ENCODE measurements at places on chromosomes 4 and X. TPM values are rescaled to one million over a fixed set of nuclear protein-coding genes. Genes with fewer than 3 reads are reported as not detected.

The IGBP1 gene
- total RNA-seq, result 38.2 TPM

The CC2D2A gene
- total RNA-seq, result 14.0 TPM

The CHRDL1 gene
- 3.3 TPM for total RNA-seq

DNA sequence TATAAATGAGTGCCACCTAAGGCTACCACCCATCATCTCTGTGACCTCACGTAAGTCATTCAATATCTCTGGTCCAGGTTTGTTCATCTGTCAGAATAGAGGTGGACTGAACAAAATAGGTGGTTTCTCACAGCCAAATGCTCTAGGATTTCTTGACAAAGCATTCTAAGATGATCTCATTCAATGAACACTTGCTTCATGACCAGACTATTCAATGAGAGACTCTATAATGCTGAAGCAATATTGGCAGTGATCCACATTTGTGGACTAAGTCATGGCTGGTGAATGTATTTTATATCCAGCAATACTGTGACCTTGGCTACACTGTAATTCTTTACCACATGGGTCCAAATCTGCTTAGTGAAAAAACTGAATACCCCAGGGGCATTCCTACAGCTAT lies 37.9 kb downstream of the LDB2 start:
- DNase-seq, result peak; percentile 96

- no peak for DNase-seq
Measured at GRCh38 chr4:185504098-185505047, 30.9 kb downstream of the PDLIM3 start.

GRCh38 chr4:4746444-4746843 lies 113.0 kb upstream of the MSX1 start:
- DNase-seq, result no peak

The IL13RA2 gene
- total RNA-seq, result not detected

DNA sequence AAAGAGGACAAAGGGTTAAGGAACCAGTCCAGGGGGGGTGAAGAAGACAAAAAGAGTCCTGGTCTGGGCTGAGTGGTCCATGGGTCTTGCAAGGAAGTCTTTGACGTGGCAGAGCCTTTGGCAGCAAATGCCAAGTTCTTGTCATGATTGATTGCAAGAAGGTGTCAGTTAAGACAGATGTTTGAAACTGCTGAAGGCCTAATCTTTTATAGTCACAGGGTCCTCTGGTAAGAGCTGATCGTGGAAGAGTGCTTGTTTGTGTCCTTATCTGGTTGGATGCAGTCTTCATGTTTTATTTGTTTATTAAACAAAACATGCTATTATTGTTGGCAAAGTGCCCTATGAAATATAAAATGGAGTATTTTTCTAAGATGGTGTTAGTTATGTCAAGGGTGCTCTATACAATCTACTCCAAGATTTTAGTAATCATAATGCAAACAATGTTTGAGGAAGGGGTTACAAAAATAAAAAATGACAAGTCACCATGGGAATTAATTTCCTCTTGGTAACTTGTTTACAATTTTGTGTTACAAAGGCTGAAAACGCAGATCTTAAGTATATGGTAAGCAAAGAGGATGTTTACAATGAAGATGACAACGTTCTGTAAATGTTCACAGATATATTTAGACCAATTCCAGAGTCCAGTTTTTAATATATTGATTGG lies 85.9 kb downstream of the MAGED4 start:
- no peak for DNase-seq

The LDB2 gene
- 4.9 TPM for total RNA-seq

DNA sequence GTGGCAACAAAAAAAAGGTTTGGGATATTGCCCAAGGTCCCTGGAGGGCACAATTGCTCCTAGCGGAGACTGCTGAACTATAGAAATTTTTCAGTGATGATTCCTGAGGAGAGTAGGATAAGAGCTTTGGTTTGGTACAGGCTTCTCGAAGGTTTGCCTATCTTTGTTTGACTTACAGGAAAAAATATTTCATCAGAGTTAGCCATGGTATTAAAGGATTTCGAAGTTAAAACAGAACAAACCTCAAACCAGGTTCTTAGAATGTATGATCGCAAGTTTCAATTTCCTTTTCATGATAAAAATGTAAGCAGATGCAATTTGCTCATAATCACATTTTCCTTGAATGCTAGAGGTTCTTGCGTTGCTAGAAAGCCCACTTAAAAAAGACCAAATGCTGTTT lies 1.7 kb downstream of the EGFL6 start:
- DNase-seq, result no peak

The PRRG3 gene
- 0.17 TPM for total RNA-seq

The TBC1D9 gene
- total RNA-seq, result 31.6 TPM

- no peak for DNase-seq
Measured at GRCh38 chr4:90002441-90003062, 107.9 kb downstream of the MMRN1 start.

GRCh38 chrX:40082447-40083119 lies 15.2 kb downstream of the BCOR start:
- no peak for DNase-seq

The TAF7L gene
- 0.27 TPM for total RNA-seq

GRCh38 chrX:86195343-86195742 lies 47.1 kb downstream of the DACH2 start:
- DNase-seq, result no peak

- DNase-seq, result no peak
Measured at GRCh38 chr4:176790398-176790797, 2.3 kb downstream of the VEGFC start.

The MAMLD1 gene
- total RNA-seq, result 6.6 TPM

- no peak for DNase-seq
Measured at GRCh38 chr4:186569533-186570192, 14.3 kb upstream of the MTNR1A start.

- DNase-seq, result peak; percentile 36
Measured at GRCh38 chr4:106569146-106570031, 200.8 kb upstream of the GIMD1 start.

- peak; percentile 68 for DNase-seq
Measured at GRCh38 chr4:145315811-145316225, 135.4 kb upstream of the OTUD4 start.

GRCh38 chr4:87363552-87363951 lies 27.4 kb downstream of the HSD17B11 start:
- no peak for DNase-seq

The KIAA1210 gene
- total RNA-seq, result not detected

- DNase-seq, result no peak
Measured at GRCh38 chr4:78532046-78532445, 19.5 kb upstream of the ANXA3 start.

DNA sequence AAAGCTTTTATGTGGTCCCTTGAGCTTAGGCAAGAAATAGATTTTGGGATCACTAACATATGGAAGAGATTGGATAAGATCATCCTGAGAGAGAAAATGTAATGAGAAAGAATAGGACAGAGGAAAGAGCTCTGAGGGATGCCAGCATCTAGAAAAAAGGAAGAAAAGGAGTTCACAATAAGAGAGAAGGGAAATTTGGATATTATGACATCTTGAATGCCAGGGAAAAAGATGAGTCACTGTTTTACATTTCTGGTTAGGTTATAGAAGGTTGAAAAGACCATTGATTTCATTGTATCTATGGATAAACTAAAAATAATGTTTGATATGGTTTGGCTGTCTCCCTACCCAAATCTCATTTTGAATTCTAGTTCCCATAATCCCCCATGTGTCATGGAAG lies 208.5 kb downstream of the MAD2L1 start:
- DNase-seq, result no peak

- DNase-seq, result no peak
Measured at GRCh38 chr4:127896528-127896927, 15.8 kb downstream of the PLK4 start.

DNA sequence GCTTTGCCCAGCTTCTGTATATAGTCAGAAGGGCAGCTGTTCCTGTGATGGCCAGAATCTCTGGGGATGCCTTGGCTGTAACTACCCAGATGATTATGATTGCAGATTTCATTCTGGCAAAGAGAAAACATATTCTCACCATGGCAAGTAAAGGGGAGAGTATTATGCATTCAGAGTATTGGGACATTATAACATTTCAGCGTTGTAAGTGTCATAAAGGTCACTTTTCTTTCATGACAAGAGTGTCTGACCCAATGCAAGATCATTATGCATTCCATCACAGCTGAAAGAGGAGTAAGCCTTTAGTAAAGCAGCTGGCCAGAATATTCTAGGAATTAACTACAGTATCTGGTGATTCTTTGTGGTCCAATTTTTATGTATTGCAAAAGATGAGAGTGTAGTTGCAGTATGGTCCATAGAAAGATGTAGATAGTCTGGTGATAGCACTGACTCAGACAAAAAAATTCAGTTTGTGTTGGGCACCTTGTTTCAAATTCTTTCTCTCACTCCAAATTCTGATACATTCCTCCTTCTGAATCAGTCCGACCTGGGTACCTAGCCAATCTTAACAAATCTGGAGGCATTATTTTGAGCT lies 2366.3 kb downstream of the PCDH7 start:
- DNase-seq, result peak; percentile 34

DNA sequence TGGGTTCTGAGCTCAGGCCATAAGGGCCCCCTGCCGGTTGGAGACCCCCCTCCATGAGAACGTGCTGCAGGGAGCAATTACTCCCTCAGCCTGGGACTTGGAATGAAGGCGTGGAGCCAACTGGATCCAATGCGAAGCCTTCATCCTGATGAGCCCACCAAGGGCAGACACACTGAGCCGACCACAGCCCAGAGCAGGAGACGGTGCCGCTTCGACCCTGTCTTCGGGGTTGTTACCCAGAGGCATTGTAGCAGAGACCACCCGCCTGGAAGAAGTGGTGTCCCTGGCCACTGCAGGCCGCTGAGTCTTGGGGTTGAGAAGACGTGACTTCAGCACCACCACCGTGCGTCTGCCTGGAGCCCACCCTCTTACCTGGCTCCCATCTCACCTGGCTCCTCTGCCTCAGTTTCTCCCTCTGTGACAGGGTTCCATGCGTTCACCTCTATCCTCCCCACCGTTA lies 7.0 kb upstream of the NKX1-1 start:
- DNase-seq, result no peak

DNA sequence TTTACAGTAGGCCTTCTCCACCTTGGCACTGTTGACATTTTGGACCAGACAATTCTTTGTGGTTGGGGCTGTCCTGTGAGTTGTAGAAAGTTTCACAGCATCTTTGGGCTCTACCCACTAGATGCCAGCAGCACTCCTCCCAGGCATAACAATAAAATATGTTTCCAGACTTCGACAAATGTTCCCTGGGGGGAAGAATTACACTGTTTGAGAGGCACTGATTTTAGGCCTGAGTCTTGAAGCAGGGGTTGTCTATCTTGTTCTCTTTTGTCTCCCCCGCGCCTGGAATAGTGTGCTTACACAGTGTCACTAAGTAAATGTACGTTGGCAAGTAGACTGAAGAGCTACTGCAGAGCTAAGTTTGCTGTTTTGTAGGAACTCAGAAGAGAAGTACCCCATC lies 254.4 kb upstream of the BOD1L1 start:
- DNase-seq, result no peak

The GALNT7 gene
- total RNA-seq, result 98.5 TPM

DNA sequence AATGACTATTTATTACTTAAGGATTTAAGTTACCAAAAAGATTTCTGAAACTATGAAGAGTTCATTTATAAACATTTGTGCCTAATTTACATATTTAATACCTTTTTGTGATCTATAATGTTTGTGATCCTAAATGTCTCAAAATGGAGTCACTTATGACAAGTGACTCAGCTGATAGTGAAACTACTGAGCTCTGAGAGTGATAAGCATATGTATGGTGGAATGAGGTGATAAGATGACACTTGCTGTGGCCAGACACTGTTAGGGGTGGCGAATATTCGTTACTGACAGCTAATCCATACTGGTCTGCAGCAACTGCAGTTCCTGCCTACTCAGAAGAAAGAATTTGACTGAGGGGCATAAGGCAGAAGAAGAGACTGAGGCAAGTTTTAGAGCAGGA lies 5.5 kb upstream of the NXF3 start:
- no peak for DNase-seq

The PAGE1 gene
- total RNA-seq, result not detected

The CCDC110 gene
- total RNA-seq, result 1.2 TPM

DNA sequence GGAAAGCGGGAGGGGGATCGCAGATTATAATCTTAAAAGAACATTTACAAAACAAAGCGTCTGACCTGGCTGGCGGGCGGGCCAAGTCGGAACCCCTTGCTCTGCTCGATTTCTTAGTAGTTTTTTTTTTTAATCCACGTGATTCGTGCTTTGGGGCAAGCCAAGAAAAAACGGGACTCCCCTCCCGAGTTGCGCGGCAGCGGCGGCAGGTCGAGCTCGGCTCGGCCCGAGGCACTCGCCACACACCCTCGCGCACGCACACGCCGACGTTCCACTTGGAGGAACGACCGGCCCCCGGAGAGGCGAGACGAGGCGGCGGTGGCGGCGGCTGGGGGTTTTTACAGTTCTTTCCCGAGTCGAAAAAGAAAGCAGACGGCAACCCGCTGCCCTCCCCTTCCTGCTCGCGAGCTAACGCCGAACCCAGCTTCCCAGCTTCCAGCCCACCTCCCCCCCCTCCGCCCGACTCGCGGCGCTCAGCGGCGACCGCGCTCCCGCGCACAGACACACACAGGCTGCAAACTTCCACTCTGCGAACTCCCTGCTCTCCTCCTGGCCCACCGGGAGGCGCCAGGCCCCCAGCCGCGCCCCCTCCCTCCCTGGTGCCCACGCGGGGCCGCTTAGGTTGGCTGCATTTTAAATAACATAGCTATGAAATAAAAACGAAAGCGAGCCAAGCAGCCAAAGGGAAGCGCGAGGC lies 1.2 kb downstream of the BCOR start:
- DNase-seq, result no peak

- DNase-seq, result peak; percentile 19
Measured at GRCh38 chr4:98284640-98285046, 23.5 kb downstream of the RAP1GDS1 start.

DNA sequence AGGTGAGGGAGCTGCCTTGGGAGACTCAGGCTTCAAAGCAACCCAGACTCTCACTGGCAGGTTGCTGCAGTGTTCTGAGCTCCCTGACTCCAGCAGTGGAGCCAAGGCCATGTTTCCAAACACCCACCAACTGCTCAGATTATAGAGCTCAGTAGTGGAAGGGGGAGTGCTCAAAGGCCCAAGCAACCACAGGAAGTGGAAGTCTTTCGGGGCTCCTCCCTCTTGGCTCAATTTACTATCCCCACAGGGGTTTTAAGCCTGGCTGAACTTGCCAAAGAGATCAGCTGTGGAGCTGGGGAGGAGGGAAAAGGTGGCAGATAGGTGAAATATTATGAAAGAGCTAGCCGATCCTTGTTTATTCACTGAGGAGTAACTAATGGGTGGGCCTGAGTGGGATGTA lies 82.5 kb downstream of the HPRT1 start:
- peak; percentile 27 for DNase-seq

GRCh38 chr4:93842601-93843252 lies 14.2 kb downstream of the ATOH1 start:
- no peak for DNase-seq

GRCh38 chrX:118666521-118666920 lies 60.9 kb upstream of the IL13RA1 start:
- no peak for DNase-seq

- no peak for DNase-seq
Measured at GRCh38 chr4:97121493-97121892, 1021.8 kb downstream of the STPG2 start.

The ATP11C gene
- total RNA-seq, result 20.1 TPM

DNA sequence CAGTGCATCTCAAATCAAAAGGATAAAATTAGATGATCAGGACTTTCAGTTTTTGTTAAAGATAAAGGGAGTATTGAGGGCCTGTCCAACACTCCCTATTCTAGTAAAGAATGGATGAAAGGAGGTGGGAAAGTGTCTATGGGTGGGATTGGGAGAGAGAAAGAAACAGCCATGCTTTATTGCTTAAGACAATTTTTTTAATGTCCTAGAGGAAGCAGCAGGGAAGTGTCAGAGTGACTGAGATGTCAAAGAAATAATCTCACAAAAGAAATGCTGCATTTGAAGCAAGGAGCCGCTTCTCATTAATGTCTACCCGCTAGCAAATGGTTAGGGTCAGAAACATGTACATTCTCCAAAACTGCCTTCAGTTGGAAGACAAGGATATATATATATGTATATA lies 117.4 kb upstream of the GALNT7 start:
- DNase-seq, result no peak
